ENCODE measurements at places on chromosomes 11 and 22. TPM values are rescaled to one million over a fixed set of nuclear protein-coding genes. Genes with fewer than 3 reads are reported as not detected.

DNA sequence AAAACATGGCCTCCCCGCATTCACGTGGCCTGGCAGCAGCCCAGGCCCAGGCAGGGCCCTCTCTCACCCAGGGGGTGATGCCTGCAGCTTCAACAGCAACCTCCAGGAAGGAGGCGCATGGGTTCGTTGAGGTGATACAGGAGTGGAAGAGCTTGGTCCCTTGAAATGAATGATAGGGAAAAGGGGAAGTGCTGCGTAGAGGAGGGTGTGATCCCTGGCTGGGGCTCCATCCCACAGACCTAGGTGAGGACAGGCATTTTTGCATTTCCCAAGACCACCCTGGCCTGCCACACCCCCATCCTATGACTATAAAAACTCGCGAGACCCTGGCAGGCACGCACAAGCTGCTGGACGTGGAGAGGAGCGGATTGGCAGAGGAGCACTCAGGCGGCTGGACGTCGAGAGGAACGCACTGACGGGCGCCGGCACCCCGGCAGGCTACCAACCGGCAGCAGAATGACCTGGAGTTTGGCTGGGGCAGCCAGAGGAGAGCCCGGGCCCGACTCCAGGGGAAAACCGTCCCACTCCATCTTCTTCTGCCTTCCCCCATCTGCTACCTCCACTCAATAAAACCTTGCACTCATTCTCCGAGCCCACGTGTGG is 32.6 kb downstream of the RTN4R start:
- H3K4me3 ChIP-seq = no peak overlapping the region
- H3K36me3 ChIP-seq = no peaks in the 10 kb centered on the region
- peaks cover 3% of the 10 kb centered on the region for H3K4me1 ChIP-seq
- DNase-seq = no peak

RPS13 gene
- total RNA-seq = 966 TPM

DNA sequence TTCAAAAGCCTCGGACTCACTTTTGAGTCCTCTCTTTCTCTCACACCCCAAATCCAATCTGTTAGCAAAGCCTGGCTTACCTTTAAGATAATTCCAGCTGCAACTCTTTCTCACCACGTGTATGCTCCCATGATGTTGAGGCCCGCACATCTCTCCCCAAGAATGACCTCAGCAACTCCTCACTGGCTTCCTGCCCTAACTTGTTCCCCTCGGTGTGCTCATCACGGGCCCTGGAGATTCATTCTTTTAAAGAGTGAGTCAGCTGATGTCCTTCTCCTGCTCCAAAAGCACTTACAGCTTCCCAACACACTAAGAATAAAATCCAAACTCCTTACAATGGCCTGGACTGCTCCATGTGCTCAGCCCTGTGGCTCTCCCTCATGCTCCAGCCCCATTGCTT is 1041.3 kb downstream of the OPCML start:
- H3K36me3 ChIP-seq = no peaks in the 10 kb centered on the region
- DNase-seq = no peak
- no peak overlapping the region for H3K27ac ChIP-seq
- no peak overlapping the region for H3K4me3 ChIP-seq
- peaks cover 13% of the 10 kb centered on the region for H3K27me3 ChIP-seq
- no peaks in the 10 kb centered on the region for H3K4me1 ChIP-seq

- no peak overlapping the region for H3K27ac ChIP-seq
- DNase-seq = no peak
Measured at GRCh38 chr11:14454861-14455632, 44.6 kb downstream of the COPB1 start.

DNA sequence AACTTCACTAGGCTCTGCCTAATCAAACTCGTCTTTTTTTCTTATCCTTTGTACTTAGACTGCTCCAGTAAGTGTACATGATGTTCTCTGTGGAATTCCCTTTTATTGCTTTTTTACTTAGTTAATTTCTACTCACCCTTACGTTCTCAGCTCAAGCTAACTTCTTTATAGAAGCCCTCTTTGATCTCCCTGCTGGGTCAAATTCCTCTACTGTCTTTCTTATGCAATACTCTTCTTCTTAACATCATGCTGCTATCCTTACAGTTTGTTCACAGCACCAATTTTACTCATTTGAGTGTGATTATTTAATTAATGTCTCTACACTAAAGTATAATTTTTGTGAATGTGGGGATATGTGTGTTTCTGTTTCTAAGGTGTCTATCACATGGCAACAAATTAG is 498.3 kb downstream of the CNTN5 start:
- no peak for DNase-seq
- no peaks in the 10 kb centered on the region for H3K4me1 ChIP-seq
- H3K36me3 ChIP-seq = no peaks in the 10 kb centered on the region

GRCh38 chr11:13098063-13098462 is 88.9 kb downstream of the RASSF10 start:
- no peak for DNase-seq
- H3K27me3 ChIP-seq = no peaks in the 10 kb centered on the region
- no peak overlapping the region for H3K27ac ChIP-seq

- H3K27me3 ChIP-seq = no peaks in the 10 kb centered on the region
- peaks cover 12% of the 10 kb centered on the region for H3K4me1 ChIP-seq
- no peak overlapping the region for H3K4me3 ChIP-seq
- peaks cover 44% of the 10 kb centered on the region for H3K36me3 ChIP-seq
- H3K27ac ChIP-seq = peak overlapping the region; percentile 77
Measured at GRCh38 chr22:33332538-33332937, 274.4 kb upstream of the SYN3 start.

DNA sequence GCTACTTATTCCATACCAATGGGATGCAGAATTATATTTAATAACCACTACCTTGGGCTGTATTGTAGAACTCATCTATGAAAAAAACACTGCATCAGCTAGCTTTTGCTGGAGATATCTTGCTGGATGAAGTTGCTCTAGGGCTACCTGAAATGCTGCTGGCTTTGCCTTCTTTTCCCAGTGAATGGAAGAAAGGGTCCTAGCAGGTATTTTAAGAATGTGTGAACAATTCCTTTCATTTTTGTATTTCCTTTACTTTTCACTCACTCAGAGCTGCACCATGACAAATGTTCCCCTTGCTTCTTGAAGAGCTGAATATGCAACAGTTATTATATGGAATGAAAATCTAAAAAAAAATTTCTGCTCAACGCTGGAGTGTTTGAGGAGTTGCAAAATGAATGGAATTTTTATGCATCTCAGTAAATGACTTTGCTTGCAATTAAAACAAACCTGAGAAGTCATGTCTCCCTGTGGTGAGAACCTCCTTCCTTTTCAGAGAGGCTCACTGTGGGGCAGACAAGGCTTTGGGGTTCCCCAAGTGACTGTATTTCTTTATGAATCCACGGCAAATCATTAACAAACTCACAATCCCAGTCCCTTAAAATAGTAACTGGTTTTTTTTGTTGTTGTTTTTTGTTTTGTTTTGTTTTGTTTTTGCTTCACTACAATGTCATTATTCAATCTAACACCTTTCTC is 566.8 kb upstream of the KIRREL3 start:
- H3K27ac ChIP-seq = no peak overlapping the region
- DNase-seq = no peak
- no peak overlapping the region for H3K4me3 ChIP-seq
- peaks cover 7% of the 10 kb centered on the region for H3K4me1 ChIP-seq

- H3K27ac ChIP-seq = no peak overlapping the region
- DNase-seq = peak; percentile 35
- H3K36me3 ChIP-seq = peaks cover 8% of the 10 kb centered on the region
- H3K4me1 ChIP-seq = peaks cover 21% of the 10 kb centered on the region
Measured at GRCh38 chr11:111977146-111978027, 40.2 kb downstream of the DIXDC1 start.

- H3K36me3 ChIP-seq = no peaks in the 10 kb centered on the region
- peaks cover 11% of the 10 kb centered on the region for H3K27me3 ChIP-seq
- no peak overlapping the region for H3K4me3 ChIP-seq
- H3K27ac ChIP-seq = no peak overlapping the region
Measured at GRCh38 chr11:44998051-44998450, 47.4 kb upstream of the TP53I11 start.

DNA sequence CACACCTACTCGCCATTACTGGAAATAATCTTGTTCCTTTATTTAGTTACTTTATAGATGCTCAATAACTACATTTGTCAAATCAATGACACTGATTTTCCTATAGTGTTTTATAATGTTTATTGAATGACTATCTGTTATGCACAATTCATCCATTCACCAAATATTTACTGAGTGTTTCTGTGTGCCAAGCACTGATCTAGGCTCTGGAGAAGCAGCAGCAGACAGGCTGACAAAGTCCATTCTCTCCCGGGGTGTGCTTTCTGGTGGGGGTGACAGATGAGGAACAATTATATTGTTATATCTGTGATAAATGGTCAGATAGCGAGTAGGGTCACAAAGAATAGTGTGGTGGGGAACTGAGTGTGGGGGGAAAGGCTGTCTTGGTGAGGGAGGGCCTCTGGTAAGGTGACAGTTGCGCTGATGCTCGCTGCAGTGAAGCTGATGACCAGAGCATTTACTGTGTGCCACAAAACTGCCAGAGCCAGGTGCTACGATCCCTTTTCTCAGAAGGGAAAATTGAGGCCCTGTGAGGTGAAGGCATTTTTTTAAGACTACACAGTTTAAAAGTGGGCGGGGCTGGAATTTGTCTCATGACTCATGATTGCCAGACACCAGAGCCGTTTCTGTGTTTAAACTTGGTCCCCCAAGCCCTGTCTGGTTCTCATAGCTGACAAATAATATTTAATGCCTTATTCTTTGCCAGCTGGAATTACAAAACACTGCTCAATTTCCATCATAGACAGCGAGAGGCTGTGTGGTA is 10.2 kb downstream of the PACS1 start:
- H3K27ac ChIP-seq = no peak overlapping the region
- no peak overlapping the region for H3K4me3 ChIP-seq
- DNase-seq = no peak
- peaks cover 28% of the 10 kb centered on the region for H3K4me1 ChIP-seq

DNA sequence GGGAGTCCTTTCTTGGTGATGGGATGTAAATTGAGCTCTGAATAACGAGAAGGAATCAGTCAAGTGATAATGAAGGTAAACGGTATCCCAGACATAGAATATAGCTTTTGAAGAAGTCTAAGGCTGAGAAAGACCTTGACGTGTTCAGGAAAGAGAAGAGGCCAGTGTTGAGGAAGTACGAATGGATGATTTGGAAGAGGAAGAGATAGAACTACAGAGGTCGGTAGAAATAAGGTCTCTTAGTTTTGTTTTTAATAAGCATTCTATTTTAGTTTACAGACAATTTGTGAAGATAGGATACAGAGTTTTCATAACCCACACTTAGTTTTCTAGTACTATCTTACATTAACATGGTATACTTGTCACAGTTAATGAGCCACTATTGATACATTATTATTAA is 1598.1 kb downstream of the FAM181B start:
- H3K4me1 ChIP-seq = peaks cover 3% of the 10 kb centered on the region
- H3K36me3 ChIP-seq = no peaks in the 10 kb centered on the region
- H3K27ac ChIP-seq = no peak overlapping the region
- H3K4me3 ChIP-seq = no peak overlapping the region
- no peaks in the 10 kb centered on the region for H3K27me3 ChIP-seq

DNA sequence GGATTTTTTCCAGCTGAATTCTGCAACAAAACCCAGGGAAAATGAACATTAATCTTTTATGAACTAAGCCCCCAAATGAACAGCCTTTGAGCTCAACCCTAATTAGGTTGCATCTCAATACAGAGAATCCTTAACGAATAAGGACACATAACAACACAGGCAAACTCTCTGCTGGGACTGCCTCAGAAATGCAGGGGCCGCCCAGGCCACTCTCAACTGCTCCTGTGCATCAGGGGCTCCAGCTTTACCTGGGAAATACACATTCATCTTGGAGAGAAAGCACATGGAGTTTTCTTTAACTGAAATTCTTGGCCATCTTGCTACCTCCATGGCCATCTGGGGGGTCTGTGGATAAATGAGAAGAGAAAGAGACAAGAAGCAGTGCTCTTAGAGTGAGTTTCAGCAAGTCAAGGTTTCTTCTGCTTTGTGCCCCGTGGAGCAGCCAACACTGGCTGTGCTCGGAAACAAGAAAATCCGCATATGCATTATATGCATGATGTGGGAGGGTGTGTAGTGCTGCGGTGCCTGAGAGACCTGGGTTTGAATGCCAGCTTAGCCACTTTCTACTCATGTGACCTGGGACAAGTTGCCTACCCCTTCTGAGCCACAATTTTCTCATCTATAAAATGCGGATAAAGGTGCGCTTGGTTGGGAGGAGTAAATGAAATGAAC is 81.9 kb upstream of the RCN1 start:
- H3K27ac ChIP-seq = no peak overlapping the region
- H3K27me3 ChIP-seq = peaks cover 59% of the 10 kb centered on the region
- no peaks in the 10 kb centered on the region for H3K4me1 ChIP-seq
- H3K36me3 ChIP-seq = no peaks in the 10 kb centered on the region

DNA sequence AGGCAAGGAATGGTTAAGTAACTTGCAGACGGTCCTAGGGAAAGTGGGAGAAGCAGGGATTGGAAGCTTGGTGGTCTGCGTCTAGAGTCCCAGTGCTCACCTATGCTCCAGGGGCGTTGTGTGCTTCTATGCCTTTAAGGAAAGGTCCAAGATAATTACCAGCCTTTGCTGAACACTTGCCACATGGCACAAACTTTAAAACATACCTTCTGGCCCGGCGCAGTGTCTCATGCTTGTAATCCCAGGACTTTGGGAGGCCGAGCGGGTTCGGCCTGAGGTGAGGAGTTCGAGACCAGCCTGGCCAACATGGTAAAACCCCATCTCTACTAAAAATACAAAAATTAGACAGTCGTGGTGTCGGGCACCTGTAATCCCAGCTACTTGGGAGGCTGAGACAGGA is 2.3 kb downstream of the POLDIP3 start:
- no peak overlapping the region for H3K27ac ChIP-seq
- peak overlapping the region; percentile 44 for H3K4me3 ChIP-seq
- peaks cover 26% of the 10 kb centered on the region for H3K4me1 ChIP-seq

HEPHL1 gene
- total RNA-seq = not detected

PGR gene
- total RNA-seq = not detected

- DNase-seq = no peak
- no peak overlapping the region for H3K4me3 ChIP-seq
- peaks cover 5% of the 10 kb centered on the region for H3K4me1 ChIP-seq
- peaks cover 7% of the 10 kb centered on the region for H3K27me3 ChIP-seq
- peaks cover 22% of the 10 kb centered on the region for H3K36me3 ChIP-seq
- no peak overlapping the region for H3K27ac ChIP-seq
Measured at GRCh38 chr11:88324562-88325345, 12.8 kb downstream of the CTSC start.

DNA sequence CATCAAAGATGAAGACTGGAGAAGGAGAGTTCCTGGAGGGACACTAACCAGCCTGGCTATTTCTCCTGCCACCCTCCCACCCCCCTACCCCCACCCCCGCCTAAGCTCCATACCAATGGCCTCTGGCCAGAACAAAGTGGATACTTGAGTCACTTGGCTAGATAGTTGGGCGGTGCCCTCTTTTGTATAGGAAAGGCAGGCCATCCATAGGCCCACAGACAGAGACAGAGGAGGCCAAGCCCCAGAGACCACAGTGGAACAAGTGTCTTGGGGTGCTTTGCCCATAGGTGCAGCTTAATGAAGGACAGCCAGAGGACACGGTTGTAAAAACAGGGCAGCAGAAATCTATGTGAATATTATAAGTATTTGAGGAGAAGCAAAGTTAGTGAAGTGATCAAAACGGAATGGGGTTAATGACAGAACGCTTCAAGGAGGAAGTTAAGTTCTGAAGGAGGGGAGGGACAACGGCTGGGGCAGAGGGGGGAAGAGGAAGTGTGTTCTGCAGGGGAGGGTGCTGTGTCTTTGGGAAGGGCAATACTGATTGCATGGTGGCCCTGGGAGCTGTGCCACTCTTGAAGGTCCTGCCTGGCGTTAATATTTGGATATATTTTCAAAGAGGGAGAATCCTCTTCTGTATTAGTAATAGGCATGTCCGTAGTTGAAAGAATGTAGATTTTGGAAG is 32.7 kb downstream of the FLI1 start:
- H3K36me3 ChIP-seq = no peaks in the 10 kb centered on the region
- no peak overlapping the region for H3K27ac ChIP-seq
- H3K4me1 ChIP-seq = no peaks in the 10 kb centered on the region
- H3K27me3 ChIP-seq = peaks cover 65% of the 10 kb centered on the region

RHOD gene
- total RNA-seq = 20.6 TPM

TIGD3 gene
- 3.0 TPM for total RNA-seq

Measured in progenitor cell of endocrine pancreas (in vitro differentiated cells).